Keratinocyte (primary cell): ENCODE measurements at places on chromosomes 1 and 21. TPM values are rescaled to one million over a fixed set of nuclear protein-coding genes. Genes with fewer than 3 reads are reported as not detected.
A peak's percentile ranks its signal among the peaks of the same experiment; 100 is the strongest.

DNA sequence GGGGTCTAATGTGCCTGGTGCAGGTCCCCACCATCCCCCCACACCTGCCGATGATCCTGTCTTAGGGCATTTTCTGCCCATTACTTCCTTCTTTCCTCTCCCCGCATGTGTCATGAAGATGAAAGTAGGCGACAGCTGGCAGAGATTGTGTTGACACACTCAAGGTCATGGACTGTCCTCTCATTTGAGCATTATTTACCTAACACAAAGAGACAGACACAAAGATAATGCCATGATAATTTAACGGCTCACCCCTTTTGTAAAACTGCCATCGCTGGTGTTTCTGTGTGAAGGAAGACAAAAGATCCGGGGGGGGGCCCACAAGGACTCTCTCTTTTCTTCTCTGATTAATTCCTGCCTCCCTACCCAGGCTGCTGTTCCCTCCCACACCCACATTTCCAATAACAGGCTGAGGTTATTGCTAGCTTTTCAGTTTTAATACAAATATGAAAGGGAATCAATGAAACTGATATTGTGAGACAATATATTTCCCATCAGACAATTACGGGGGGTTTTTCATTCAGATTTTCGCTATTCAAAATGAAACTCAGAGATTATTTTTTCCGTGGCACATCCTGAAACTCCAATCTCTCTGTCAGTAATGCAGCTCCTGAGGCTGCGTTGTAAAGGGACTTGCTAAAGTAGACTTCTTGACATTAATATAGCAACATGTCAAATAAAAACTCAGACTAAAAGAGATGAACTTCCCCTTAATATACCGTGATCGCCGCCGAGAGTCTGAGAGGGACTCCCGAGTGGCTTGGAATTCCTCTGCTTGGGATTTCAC lies 561.1 kb downstream of the NPHP4 start:
- no peak overlapping the region for H3K4me3 ChIP-seq
- H3K27ac ChIP-seq, result no peak overlapping the region
- no peak for DNase-seq
- H3K36me3 ChIP-seq, result no peaks in the 10 kb centered on the region
- H3K4me1 ChIP-seq, result peaks cover 1% of the 10 kb centered on the region
- peaks cover 11% of the 10 kb centered on the region for H3K27me3 ChIP-seq

DNA sequence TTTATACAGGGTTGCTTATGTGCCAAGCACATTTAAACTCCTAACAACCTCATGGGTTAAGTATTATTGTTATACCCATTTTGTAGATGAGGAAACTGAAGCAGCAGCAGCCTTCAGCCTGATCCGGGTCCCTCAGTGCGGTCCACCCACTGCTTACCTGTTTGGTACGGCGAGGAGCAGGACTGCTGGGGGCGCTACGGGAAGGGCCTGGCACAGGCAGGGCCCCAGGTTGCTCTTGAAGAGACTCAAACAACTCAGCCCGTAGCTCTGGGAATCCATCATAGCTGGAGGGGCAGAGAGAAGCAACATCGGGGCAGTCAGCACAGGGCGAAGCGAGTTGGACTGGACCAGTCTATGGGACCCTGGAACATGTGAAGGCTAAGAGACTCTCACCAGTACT lies 9.2 kb downstream of the DENND4B start:
- H3K4me3 ChIP-seq, result no peak overlapping the region
- DNase-seq, result no peak
- no peak overlapping the region for H3K27ac ChIP-seq
- H3K36me3 ChIP-seq, result peaks cover 45% of the 10 kb centered on the region

The OR14A16 gene
- not detected in 3 replicates for polyA plus RNA-seq

DNA sequence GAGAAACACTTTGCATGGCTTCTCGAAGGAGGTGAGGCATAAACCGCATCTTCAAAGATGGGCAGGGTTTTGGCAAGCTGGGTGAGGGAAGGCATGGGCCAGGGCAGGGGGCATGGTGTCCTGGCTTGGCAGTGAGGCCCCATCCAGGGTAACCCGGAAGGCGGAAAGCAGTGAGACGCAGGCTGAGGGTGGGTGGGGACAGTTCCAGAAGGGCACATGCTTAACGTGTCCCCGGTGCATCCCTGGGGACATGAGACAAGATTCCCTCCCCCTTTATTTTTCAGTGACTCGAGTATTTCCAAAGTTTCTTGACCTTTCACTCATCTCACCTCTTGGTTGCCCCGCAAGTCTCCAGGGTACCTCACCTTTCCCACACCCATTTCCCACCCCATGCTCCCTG lies 122.8 kb upstream of the SLC25A33 start:
- DNase-seq, result no peak
- H3K27ac ChIP-seq, result no peak overlapping the region
- no peaks in the 10 kb centered on the region for H3K36me3 ChIP-seq
- peaks cover 14% of the 10 kb centered on the region for H3K4me1 ChIP-seq
- H3K27me3 ChIP-seq, result peaks cover 3% of the 10 kb centered on the region
- H3K4me3 ChIP-seq, result no peak overlapping the region

GRCh38 chr1:201673915-201674314 lies 135.0 kb downstream of the NAV1 start:
- no peak for DNase-seq
- no peaks in the 10 kb centered on the region for H3K4me1 ChIP-seq
- no peak overlapping the region for H3K4me3 ChIP-seq
- peaks cover 30% of the 10 kb centered on the region for H3K27me3 ChIP-seq
- no peak overlapping the region for H3K27ac ChIP-seq

GRCh38 chr21:33391656-33392055 lies 11.6 kb upstream of the IFNGR2 start:
- H3K27me3 ChIP-seq, result no peaks in the 10 kb centered on the region
- no peak overlapping the region for H3K27ac ChIP-seq
- peaks cover 21% of the 10 kb centered on the region for H3K4me1 ChIP-seq
- H3K36me3 ChIP-seq, result no peaks in the 10 kb centered on the region
- no peak for DNase-seq

The ABCG1 gene
- 3.3 to 3.6 TPM (median 3.5 TPM) in 3 replicates for polyA plus RNA-seq

DNA sequence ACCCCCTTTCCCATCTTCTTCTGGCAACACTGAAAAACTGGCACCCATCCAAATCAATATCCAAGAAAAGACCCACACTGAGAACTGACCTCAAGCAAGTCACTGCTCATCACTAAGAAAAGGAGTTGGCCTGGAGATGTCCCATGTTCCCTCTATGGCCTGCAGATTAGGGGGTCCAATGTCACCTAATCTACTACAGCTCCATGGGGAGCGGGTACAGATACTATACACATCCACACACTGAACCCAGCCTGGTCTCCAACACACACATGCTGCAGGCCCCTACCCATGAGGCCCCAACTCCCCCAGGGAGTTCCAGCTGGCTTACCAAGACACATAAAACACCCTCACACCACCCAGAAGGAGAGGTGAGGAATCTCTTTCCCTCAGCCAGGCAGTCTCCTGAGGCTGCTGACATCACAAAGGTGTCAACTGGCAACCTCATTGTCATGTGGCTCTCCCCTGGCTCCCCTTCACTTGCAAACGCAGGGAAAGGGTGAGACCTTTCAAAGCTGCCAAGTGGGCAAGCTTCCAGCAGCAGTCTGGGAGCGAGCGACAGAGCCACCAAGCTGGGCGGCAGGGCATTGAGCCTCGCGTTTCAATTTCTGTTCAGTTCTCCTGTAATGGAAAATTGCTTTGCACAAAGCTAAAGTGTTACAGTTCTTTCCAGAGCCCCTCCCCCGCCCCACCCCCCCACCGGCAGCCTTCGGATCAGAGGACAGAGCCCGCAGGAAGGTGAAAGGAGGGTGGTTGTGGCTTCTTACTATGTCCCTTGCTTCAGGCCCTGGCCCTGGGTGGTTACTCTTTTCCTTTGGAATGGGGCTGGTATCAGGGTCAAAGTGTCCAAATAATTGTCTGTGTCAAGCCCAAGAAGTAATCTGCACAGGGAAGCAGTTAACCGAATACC lies at the start of gene LRRC52:
LRRC52 (plus strand) TSS at position 469 of the 907 bp plus-strand sequence; CDS start at position 766, 297 bp downstream.
- H3K36me3 ChIP-seq, result no peaks in the 10 kb centered on the region
- H3K27ac ChIP-seq, result no peak within 1 kb of the TSS
- DNase-seq, result no peak
- H3K4me1 ChIP-seq, result no peaks in the 10 kb centered on the region
- no peak within 1 kb of the TSS for H3K4me3 ChIP-seq

DNA sequence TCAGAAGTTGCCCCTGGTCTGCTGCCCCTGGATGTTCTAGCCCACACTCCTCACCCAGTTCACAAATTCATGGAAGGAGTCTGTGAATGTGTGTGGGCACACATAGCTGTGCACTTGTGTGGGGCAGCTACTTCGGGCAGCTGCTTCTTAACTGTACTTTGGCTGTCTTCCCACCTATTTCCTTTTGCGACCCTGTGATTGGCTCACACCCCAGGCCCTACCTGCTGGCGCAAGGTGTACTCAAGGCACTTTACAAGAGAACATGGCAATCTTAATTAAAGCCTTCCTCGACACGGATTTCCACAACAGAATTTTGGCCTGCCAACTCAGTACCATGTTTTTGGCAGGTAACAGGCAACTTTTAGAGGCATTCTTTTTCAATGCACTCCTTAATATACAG lies 86.5 kb upstream of the CTTNBP2NL start:
- H3K36me3 ChIP-seq, result no peaks in the 10 kb centered on the region
- no peak overlapping the region for H3K27ac ChIP-seq
- DNase-seq, result no peak
- peaks cover 17% of the 10 kb centered on the region for H3K27me3 ChIP-seq
- H3K4me3 ChIP-seq, result no peak overlapping the region

The TDRD5 gene
- 0.04 TPM in 1 of 3 replicates, not detected in the others for polyA plus RNA-seq

The SPRR2E gene
- 6.7 to 16.2 TPM (median 10.5 TPM) in 3 replicates for polyA plus RNA-seq

The PTPRF gene
- polyA plus RNA-seq, result 161 to 204 TPM (median 198 TPM) in 3 replicates

DNA sequence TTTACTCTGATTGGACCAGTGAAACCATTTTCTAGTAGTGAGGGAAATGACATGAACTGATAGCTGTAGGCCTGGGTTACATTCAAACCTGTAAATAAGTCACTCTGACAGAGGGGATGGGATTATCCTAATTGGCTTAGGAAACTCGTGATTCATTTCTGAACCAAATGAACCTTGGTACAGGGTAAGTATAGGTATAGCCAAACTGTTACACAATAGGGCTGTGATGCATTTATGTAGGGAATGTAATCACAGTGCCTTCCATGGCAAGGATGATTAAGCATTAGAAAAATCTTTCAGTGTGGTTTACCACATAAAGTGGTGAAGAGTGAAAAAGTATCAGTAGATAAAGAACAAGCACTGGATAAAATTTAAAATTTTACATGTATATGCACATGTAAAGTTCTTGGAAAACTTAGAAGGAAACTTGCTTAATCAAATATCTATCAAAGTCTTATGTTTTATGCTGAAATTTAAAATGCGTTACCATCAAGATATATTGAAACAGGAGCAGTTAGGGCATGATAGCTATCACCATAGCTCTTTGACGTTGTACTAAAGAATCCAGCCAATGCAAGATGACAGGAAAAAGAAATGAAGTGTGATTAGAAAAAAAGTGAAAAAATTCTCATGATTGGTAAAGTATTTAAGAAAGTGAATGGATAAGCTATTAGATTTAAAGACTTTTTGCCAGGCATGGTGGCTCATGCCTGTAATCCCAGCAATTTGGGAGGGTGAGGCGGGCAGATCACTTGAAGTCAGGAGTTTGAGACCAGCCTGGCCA lies 63.0 kb downstream of the RABGAP1L start:
- H3K27me3 ChIP-seq, result no peaks in the 10 kb centered on the region
- H3K4me1 ChIP-seq, result peaks cover 9% of the 10 kb centered on the region
- peak; percentile 55 for DNase-seq
- H3K36me3 ChIP-seq, result no peaks in the 10 kb centered on the region
- H3K4me3 ChIP-seq, result no peak overlapping the region
- peak overlapping the region; percentile 67 for H3K27ac ChIP-seq

- H3K4me3 ChIP-seq, result no peak overlapping the region
- DNase-seq, result no peak
- peaks cover 42% of the 10 kb centered on the region for H3K4me1 ChIP-seq
- no peaks in the 10 kb centered on the region for H3K27me3 ChIP-seq
- peaks cover 20% of the 10 kb centered on the region for H3K36me3 ChIP-seq
Observed at GRCh38 chr1:109279615-109280278, 3.2 kb downstream of the PSRC1 start.

- no peaks in the 10 kb centered on the region for H3K27me3 ChIP-seq
- H3K4me3 ChIP-seq, result no peak overlapping the region
- no peaks in the 10 kb centered on the region for H3K36me3 ChIP-seq
- no peak for DNase-seq
Observed at GRCh38 chr1:35876988-35877387, 6.0 kb upstream of the AGO1 start.

DNA sequence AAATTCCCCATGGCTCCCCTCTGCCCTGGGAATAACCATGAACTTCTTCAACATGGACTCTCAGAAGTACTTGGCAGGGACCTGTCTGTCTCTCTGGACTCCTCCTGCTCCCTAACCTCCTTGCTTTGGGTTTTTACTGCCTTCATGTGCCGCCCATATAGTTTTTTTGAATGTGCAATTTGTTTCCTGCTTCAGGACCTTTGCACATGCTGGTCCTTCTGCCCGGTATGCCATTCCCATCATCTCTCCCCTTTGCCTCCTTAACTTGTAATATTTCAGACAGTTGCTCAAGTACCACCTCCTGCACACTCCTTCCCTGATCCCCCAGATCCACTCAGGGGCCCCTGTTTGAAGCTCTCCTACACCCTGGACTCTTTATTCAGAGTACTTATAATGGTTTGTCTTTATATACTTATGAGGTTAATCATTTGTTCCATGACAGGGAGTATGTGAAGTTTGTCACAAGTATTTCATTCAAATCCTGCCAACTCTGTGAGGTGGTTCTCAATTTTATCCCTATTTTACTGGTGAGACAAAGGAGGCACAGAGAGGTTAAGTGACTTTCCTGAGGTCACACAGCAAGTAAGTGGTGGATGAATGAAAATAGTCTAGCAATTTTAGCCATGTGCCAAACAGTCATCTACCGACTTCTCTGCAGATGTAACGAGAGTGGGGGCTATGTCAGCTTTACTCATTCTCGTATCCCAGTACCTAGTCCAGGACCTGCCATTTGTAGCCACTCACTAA lies 180.7 kb downstream of the TRABD2B start:
- H3K4me1 ChIP-seq, result peaks cover 7% of the 10 kb centered on the region
- no peaks in the 10 kb centered on the region for H3K36me3 ChIP-seq
- H3K27me3 ChIP-seq, result peaks cover 7% of the 10 kb centered on the region
- no peak overlapping the region for H3K27ac ChIP-seq
- no peak overlapping the region for H3K4me3 ChIP-seq

DNA sequence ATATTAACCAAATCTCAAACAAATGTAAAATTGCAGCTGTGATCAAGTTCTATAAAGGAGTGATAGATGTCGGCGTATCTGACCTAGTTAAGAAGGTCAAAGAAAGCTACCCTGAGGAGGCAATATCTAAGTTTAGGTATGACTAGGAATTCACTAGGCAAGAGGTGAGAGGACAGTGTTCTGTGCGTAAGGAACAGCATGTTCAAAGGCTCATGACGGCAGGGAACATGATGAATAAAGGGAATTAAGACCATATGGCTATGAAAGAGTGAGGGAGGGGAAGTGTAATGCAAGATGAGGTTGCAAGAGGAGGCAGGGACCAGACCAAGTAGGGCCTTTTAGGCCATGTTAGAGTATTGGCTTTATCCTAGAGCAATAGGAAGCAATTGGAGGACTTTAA lies 8.6 kb downstream of the LIX1L start:
- no peak overlapping the region for H3K27ac ChIP-seq
- H3K27me3 ChIP-seq, result no peaks in the 10 kb centered on the region
- H3K36me3 ChIP-seq, result no peaks in the 10 kb centered on the region
- no peak overlapping the region for H3K4me3 ChIP-seq

The OR10X1 gene
- polyA plus RNA-seq, result not detected in 3 replicates
